ENCODE measurements at places on chromosomes 3 and 15.

GRCh38 chr3:160413613-160414248, 14.3 kb downstream of the SMC4 start:
- DNase-seq, result peak; percentile 78

DNA sequence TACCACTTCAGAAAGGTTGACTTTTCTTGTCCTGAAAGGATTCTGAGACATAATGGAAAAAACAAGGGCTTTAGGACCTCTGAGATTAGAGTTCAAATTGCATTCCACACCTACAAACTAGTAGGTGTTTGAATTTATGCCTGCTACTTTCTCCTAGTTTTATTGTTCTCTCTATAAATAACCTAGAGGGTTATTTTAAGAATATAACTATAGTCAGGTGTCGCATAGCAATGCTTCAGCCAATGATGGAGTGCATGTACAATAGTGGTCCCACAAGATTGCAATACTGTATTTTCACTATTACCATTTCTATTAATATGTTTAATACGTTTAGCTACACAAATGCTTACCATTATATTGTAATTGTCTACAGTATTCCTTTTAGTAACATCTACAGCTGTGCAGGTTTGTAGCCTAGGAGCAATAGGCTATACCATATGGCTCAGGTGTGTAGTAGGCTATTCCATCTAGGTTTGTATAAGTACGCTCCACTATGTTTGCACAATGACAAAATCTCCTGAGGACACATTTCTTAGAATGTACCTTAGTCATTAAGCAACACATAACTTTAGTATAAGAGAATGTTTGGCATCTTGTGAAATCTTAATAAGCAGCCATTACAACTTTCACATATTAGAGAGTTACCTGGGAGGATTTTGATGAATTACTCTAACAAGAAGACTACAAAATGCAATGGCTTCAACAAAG, 1352.5 kb downstream of the ZPLD1 start:
- no peak for DNase-seq

GRCh38 chr3:120420360-120420759, 30.4 kb downstream of the FSTL1 start:
- no peak for DNase-seq

- DNase-seq, result peak; percentile 4
Observed at GRCh38 chr15:100705065-100705464, 102.7 kb downstream of the ASB7 start.

DNA sequence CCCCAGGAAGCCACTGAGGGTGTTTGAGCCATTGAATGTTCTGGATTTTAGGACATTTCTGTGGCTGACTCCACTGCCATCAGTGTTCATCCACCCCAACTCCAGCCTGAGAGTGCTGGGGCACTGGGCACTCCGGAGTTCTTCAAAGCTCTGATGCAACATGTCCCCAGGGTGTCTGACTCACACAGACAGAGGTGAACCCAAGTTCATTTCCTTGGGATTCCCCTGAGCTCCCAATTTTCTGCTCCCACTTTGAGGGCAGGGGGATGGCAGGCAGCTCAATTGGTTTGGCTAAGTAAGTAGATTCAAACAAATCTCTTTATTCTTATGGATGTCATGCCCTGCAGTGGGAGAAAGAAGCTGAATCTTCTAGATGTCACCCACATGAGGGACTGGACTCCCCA, 2.2 kb downstream of the STRA6 start:
- no peak for DNase-seq

GRCh38 chr15:91652610-91653207, 200.8 kb upstream of the SLCO3A1 start:
- no peak for DNase-seq

- DNase-seq, result peak; percentile 92
Observed at GRCh38 chr15:29822684-29823459, 604 bp upstream of the TJP1 start.

DNA sequence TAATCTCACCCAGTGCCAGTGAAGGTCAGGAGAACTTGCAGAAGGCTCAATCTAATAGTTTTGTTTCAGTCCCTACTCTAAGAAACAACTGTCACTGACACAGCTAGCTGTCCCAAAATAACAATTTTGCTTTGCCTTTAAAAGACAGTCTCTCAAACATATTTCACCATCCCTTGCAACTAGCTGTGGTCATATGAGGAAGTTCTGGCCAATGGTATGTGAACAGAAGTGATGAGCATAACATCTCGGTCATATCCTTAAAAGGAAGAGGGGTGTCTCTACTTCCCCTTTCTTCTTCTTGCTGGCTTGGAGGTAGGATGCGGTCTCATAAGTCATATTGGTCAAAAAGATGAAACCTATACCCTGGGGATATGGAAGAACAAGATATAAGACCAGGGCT, 198.1 kb downstream of the NEK10 start:
- DNase-seq, result no peak

- DNase-seq, result peak; percentile 93
Observed at GRCh38 chr15:73683777-73684580, at the start of gene CD276. TSS of gene CD276 (plus strand) at chr15:73684383. CDS start at chr15:73699640, 15,257 bp downstream.

All from islet precursor cell (in vitro differentiated cells).